ENCODE measurements at places on chromosomes 2 and 18.

GRCh38 chr2:150846691-150847090 is 359.2 kb upstream of the RND3 start:
- no peak for DNase-seq

DNA sequence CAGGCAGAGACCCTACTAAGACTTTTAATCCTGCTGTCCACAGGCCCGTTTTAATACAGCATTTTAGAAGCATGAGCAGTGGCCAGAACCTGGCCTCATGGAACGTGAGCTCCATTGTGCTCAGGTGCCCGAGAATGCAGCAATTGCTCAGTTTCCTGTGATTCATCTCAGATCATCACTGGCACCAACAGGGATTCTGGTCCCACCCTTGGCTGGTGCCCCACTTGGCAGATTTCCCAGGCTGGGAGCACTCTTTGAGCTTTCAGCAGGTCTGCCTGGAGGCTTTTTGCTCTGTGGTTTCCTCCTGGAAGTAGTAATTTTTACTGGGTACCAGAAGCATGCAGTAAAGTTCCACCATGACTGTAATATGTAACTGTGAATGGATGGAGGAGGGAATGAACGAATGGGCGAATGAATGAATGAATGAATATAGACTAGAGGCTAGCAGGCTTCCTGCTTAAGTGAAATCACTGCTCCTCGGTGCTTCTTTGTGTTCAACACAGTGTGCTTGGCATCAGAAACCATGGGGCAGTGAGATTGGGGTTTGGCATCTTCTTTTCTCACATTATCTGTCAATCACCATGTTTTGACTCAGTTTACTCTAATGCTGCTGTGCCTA is 312.9 kb downstream of the PRKCE start:
- DNase-seq: peak; percentile 37

DNA sequence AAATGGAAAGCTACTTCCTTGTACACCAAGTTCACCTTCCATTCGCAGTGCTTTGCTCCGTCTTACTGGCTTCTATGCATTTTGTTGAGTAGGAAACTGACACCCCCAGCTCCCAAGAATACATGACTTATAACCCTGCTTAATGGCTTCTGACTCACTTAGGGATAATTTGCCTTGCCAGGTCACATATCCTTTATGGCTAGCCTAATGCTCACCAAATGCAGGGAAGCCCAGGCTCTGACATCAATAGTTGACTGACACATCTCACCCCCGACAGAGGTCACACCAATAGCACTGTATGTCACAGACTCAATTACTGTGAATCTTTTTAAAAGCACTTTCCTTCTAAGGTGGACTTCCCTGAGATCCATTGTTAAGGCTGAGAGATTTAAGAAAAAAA is 147.2 kb downstream of the DTNA start:
- DNase-seq: no peak

DNA sequence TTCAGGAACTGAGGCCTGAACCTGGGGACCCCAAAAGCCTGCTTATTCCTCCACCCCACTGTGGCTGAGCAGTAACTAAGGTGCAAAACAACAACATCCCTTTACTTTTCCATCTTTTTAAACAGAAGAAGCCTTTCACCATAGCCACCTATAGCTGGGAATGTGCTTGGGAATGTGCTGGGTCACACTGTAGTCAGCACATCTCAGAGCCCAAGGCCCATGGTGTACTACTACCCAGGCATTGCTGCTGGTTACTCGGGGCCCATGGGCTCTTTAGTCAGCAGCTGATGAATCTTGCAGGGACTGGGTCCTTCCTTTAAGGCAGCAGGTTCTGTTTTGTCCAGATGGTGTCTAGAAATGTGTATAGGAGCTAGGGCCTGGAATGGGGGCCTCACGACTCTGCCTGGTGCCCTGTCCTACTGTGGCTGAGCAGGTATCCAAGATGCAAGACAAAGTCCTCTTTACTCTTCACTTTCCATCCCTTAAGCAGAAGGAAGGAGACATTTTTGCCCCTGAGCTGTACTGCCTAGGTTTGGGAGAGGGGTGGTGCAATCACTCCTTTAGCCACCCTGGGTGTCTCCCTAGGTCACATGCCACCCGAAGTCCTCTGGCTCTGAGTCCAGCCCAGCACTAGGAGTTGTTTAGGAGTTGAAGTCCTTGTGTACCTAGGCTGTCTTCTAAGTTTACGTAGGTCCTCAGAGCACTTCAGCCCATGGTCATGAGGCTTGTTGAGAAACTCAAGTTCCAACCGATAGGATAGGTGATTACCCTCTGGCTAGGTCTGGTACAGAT is 70.1 kb downstream of the OXER1 start:
- DNase-seq: no peak

DNA sequence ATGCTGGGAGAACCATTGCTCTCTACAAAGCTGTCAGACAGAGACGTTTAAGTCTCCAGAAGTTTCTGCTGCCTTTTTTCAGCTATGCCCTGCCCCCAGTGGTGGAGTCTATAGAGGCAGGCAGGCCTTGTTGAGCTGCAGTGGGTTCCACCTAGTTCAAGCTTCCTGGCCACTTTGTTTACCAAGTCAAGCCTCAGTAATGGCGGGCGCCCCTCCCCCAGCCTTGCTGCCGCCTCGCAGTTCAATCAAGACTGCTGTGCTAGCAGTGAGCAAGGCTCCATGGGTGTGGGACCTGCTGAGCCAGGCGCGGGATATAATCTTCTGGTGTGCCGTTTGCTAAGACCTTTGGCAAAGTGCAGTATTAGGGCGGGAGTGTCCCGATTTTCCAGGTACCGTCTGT is 52.7 kb upstream of the SCYGR2 start:
- DNase-seq: no peak

DNA sequence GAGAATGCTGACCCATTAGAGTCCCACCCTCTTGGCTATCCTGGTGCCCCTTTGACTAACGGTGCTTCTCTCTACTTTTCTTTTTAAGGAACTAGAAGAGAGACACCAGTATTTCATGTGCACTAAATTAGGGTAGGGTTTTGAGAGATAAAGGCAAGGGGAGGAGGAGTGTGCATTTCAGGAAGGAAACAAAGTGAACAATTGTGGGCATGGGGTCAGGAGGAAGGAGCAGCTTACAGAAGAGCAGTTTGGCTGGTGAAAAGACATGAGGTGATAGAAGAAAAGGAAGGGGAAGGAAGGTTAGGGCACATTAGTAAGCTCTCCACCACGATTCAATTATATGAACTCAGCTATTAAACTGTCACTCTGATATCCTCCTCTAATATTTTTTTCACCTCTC is 105.8 kb upstream of the CTAGE1 start:
- DNase-seq: no peak

DNA sequence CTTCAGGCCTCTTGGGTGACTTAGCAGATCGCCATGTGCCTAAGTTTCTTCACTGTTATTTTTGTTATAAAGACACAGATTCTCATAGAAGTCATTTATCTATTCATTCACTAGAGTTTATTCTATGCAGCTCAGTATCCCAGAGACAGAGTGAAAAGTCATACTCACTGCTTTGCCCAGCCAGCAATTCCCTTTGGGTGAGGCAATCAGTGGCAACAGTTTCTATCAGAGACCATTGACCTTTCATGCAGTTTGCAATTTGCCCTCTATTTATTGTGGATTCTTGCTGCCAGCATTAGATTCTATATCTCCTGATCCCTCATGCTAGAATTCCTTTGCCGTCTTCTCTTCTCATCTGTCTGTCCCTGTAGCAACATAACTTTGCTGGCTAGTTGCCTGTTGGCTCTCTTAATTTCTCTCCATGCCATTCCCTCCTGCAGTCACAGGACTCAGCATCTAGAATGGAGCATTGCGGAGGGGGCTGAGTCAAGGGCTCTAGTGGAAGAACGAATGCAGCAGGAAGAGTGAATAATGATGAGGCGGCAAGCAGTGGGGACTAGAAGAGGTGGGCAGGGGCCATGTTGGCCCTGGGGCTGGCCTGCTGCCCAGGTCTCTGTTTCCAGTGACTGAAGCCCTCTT is 12.2 kb downstream of the SLC9A4 start:
- no peak for DNase-seq

- no peak for DNase-seq
These were observed 1057.5 kb upstream of the FAM98A start for GRCh38 chr2:34656632-34657031.

DNA sequence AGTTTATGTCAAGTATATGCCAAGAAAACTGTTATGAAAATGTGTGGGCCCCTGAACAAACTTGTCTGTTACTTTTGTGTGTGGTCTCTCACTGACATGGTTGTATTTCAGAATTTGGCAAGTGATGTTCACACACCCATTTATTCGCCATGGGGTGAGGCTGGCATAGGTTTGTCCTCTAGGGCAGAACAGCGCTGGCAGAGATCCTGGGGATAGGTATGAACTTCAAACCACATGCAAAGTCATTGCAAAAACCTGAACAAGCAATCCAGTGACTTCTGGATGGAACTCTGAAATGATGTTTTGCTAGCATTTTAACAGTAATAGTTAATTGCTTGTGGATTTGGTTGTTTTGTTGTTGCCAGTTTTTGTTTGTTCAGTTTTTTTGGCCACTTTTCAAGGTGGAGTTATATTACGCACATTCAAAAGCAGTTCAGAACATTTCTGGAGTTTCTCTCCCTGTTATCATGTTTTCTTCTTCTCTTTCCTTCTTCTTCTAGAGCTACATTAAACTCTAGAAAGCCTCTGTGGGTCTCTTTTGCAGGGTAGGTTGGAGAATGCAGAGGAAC is 78.5 kb downstream of the MDH1 start:
- no peak for DNase-seq

- DNase-seq: no peak
These were observed 47.4 kb upstream of the RMDN2 start for GRCh38 chr2:37877457-37878315.

GRCh38 chr2:239548965-239549595 is 148.3 kb upstream of the HDAC4 start:
- DNase-seq: no peak

- DNase-seq: no peak
These were observed at the start of gene FABP1 for GRCh38 chr2:88127888-88128653. Gene FABP1, minus strand, starts transcription at chr2:88128062. Its CDS starts 45 bp downstream, at chr2:88128017.

GRCh38 chr2:173126819-173127218 is 51.2 kb downstream of the MAP3K20 start:
- no peak for DNase-seq

- DNase-seq: no peak
These were observed 144.3 kb upstream of the ZFP36L2 start for GRCh38 chr2:43370705-43371104.

GRCh38 chr2:134411828-134412638 is 158.2 kb downstream of the MGAT5 start:
- DNase-seq: peak; percentile 30
